ENCODE measurements at places on chromosomes 1 and 21.
A peak's percentile ranks its signal among the peaks of the same experiment; 100 is the strongest.

DNA sequence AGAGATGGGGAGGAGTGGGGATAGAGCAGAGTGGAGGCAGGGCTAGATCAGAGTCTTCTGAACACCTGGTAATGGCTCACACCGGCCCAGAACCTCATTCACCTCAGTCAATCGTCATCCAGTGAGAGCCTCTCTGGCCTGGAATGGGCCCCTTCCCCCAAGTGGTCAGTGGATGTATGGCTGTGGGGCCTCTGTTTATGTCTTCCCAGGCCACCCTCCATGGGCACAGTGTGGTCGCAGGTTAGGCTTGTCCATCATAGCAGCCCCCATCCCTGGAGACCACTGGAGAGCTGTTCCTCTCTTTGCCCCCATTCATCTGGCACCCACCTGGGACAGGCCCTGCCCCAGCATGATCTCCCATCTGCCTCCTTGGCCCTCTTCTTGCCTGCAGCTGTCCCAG lies 29.6 kb upstream of the TENT5C start:
- no peak for DNase-seq

GRCh38 chr1:29956349-29957030 lies 720.2 kb downstream of the PTPRU start:
- DNase-seq = no peak

GRCh38 chr1:44263568-44264450 lies 50.5 kb downstream of the DMAP1 start:
- no peak for DNase-seq

- no peak for DNase-seq
Observed at GRCh38 chr1:238778113-238778512, 608.3 kb upstream of the CHRM3 start.

GRCh38 chr1:191669629-191670028 lies 488.6 kb upstream of the RGS18 start:
- DNase-seq = no peak

DNA sequence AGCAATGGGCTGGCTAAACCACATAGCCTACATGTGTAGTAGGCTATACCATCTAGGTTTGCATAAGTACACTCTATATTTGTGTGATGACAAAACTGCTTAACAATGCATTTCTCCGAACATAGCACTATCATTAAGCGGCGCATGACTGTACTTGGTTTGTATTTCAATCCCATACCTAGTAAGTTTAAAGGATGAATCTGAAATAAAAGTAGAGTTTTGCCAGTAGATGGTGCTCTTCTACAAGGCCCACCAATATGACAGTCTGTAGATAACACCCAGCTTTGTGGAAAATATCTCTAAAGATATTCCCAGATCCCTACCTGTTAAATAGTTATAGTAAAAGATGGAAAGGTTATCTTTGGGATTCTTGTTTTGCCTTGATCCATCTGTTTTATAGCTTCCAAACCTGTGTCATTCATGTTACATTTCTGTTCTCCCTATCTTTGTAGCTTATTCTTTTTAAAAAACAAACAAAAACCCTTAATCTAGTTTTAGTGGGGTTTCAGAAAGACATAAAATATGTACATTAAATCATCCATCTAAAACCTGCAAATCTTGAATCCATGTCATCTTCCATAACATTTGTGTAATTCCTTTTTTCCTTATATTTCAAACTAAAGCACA lies 33.9 kb upstream of the ASPM start:
- DNase-seq = peak; percentile 65

GRCh38 chr1:96290801-96291200 lies 430.8 kb upstream of the PTBP2 start:
- DNase-seq = no peak

DNA sequence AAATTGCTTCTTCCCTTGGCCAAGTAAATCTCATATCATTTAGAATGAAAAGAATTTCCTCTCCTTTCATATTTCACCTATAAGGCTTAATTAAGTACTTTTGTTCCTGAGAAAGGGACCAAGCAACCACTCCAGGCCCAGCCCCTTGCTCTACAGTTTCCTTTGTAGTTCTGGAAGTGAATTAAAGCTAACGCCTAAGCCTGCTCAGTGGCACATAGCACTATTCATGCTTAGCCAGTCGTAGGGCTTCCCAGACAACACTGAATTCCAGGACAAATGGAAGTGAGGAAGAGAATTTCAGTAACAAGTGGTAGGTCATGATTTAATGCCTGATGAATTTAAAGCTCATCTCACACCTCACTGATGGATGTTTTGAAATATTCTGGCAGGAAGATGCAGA lies 73.3 kb downstream of the RPAP2 start:
- no peak for DNase-seq

- no peak for DNase-seq
Observed at GRCh38 chr1:60746278-60746791, 336.0 kb upstream of the NFIA start.
